ENCODE measurements at places on chromosomes 1 and 21. TPM values are rescaled to one million over a fixed set of nuclear protein-coding genes. Genes with fewer than 3 reads are reported as not detected.

AMY1B gene
- not detected for total RNA-seq

TMEM222 gene
- 49.4 TPM for total RNA-seq

KCNJ15 gene
- 0.07 TPM for total RNA-seq

TAS1R1 gene
- not detected for total RNA-seq

ILDR2 gene
- total RNA-seq = 0.02 TPM

NEGR1 gene
- not detected for total RNA-seq

RNU1-3 gene
- total RNA-seq = not detected

CFAP141 gene
- not detected for total RNA-seq

DHDDS gene
- total RNA-seq = 23.1 TPM

ALX3 gene
- not detected for total RNA-seq

TCHHL1 gene
- total RNA-seq = not detected
